ENCODE measurements at places on chromosomes 1 and 21.

- no peak for DNase-seq
These were observed 384.7 kb upstream of the CXADR start for GRCh38 chr21:17128132-17128531.

DNA sequence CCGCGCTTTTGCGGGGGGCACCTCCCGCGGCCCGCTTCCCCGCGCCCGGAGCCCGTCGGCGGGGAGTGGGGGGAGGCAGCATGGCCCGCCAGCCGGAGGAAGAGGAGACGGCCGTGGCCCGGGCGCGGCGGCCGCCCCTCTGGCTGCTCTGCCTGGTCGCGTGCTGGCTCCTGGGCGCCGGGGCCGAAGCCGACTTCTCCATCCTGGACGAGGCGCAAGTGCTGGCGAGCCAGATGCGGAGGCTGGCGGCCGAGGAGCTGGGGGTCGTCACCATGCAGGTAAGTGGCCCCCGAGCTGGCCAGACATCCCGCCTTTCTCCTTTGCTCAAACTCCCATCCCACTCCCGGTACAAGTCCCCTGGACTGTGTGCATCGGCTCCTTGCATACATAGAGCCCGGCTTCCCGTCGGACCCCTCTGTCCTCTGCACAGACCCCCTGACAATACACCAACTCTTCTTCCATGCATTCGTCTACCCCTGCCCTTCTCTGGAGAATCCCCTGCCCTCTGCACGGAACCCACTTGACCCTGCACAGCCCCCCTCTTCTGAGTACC lies 812 bp downstream of the CACHD1 start:
- DNase-seq = peak; percentile 83

DNA sequence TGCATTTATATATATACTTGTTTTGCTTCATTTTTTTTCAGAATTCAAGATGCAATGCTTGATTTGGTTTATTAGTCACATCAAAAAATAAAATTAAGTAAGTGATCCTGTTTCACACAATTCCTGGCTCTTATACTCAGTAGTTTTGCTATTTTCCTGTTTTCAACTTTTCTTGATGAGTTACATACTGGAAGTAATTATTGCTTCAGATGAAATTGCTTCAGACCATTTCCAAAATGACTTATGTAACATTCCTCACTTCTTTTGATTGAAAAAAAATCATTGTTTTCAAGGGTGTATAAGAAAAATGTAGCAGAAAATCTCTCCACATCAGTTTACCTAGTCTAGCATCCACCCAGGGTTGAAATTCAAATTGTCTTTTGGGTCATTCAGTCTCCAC lies 65.0 kb downstream of the RGS2 start:
- DNase-seq = no peak

GRCh38 chr1:54273092-54273794 lies 73.3 kb downstream of the MRPL37 start:
- peak; percentile 96 for DNase-seq

GRCh38 chr1:8004803-8005573 lies 21.1 kb downstream of the ERRFI1 start:
- peak; percentile 63 for DNase-seq

All from eye (tissue), 1 donor.